ENCODE measurements at places on chromosomes 5 and 9.

DNA sequence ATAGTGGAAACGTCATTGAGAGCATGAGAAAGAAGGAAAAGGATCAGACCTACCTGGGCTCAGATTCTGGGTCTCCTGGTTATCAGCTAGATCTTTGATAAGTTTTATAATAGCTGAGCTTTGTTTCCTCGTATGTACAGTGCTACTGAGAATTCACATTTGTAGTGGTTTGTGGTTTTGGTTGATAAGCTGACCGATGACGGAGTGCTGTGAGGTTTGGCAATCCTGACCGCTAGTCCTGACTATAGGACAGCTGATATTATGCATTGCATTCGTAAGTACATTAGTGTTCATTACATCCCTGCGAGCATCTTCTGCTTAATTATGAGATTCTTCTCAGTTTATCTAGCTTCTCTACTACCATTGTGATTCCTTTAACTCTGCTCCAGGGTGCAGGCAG is 190.7 kb upstream of the SLC27A6 start:
- no peak for DNase-seq

DNA sequence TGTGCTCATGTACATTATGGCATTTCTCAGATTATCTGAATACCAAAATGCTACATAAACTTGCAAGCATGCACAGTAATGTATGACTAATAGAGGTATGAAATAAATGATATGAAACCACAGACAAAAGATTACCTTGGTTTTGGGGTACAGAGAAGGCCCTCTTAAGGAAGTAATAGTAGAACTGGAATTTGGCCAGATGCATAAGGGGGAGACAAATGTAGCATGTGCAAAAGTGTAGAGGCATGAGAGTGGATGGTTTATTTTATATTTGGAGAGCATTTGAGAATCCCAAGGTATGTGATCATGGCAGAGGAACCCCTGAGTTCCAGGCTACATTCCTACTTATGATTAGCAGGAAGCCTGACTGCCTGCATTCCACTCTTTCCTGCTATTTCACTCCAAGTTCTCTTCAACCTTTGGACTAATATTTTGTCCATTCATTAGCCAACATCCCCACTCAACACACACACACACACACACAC is 74.2 kb downstream of the MAMDC2 start:
- DNase-seq = no peak

- DNase-seq = no peak
These were observed 35.2 kb upstream of the GLDC start for GRCh38 chr9:6680797-6681146.

DNA sequence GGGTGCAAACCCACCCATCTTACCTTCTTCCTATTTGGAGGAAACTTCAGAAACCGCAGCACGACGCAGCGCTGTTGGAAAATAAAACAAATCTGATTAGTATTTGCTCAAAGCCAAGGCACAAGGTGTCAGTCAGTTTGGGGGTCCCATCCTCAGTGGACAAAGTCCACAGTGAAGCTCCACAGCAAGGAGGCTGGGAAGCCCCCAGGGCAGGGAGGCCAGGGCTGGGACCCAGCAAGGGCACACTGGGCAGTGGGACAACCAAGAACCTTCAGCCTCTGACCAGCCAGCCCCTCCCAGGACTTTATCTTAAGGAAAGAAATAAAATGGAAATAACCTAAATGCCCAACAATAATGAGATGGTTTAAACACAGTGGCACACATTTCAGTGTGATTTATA is 11.3 kb downstream of the IPPK start:
- DNase-seq = no peak

GRCh38 chr5:451587-452458 is 8.8 kb downstream of the EXOC3 start:
- no peak for DNase-seq

DNA sequence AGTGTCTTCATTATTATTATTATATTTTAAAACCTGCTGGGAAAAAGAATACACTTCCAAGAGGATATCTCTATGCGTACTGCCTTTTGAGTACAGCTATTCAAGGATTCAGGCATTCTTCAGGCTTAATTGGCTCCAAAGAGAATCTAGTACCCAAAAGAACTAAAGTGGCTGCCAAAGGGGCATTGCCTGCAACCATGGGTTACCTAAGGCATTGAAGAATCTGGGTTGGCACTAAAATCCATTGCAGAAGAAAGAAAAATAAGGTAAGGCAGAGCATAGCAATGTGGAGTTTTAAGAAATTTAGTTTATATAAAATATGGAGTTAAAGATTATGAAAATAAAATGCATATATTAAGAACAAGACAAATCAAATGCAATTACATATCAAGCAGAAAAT is 223.5 kb downstream of the TMEM161B start:
- no peak for DNase-seq

GRCh38 chr9:37412431-37413151 is 9.9 kb upstream of the GRHPR start:
- no peak for DNase-seq

- no peak for DNase-seq
These were observed 737 bp downstream of the RNF180 start for GRCh38 chr5:64166201-64166959.

GRCh38 chr9:13804532-13804931 is 509.4 kb downstream of the NFIB start:
- no peak for DNase-seq

DNA sequence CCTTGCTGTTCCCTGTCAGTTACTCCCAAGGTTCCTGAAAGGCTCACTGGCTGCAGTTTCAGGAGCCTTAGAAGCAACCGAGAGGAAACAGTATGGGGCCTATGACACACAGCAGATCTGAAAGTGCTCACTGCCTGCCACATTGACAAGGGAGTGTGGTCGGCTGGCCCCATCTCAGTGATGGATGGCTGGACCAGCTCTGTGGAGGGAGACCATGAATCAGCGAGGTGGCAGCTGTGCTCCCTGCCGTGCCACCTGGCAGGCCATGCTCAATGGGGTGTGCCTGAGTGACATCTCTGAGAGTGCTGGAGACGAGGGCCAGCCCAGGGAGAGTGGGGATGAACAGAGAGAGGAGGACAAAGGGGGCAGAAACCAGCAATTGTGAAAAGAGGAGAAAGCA is 49.1 kb downstream of the DOCK2 start:
- no peak for DNase-seq

DNA sequence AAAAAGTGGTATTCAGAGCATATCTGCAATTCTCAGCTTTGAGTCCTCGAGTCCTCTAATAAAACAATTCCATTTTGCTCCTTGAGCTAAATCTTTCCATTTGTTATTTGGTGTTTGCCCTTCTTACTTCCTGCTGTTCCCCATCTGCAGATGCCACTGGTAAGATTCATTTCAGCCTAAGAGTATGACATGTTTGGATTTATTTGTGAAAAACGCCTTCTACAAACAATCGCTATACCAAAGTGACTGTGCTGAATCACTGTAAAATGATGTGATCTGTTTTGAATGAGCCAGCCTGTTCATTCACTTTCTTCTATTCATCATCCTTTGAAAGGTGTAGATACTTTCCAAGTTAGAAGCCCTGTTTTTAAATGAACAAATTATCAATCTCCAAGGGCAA is 27.7 kb downstream of the KCTD16 start:
- no peak for DNase-seq

DNA sequence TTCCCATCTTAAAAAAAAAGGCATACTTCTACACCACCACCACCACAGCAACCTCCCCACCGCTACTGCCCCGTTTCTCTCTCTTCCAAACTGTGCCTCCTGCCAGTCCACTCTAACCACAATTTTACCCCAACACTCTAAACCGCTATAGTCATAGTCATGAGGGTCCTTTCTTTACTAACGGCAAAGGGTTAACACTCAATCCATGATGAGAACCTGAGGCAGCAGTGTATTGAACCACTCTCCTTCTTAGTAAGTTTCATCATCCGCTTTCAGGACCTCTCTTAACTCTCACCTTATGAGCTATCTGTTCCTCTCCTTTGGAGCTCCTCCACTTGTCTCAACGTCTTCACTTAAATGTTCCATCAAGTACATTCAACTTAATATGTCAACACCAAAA is 34.0 kb downstream of the IDNK start:
- no peak for DNase-seq

- no peak for DNase-seq
These were observed 746.7 kb upstream of the C9orf72 start for GRCh38 chr9:28319981-28320380.

GRCh38 chr5:60651872-60652620 is 47.9 kb downstream of the DEPDC1B start:
- no peak for DNase-seq

- DNase-seq = no peak
These were observed 17.0 kb downstream of the NIPSNAP3B start for GRCh38 chr9:104780796-104781395.

- DNase-seq = peak; percentile 60
These were observed 24.6 kb downstream of the GFPT2 start for GRCh38 chr5:180328296-180329137.

DNA sequence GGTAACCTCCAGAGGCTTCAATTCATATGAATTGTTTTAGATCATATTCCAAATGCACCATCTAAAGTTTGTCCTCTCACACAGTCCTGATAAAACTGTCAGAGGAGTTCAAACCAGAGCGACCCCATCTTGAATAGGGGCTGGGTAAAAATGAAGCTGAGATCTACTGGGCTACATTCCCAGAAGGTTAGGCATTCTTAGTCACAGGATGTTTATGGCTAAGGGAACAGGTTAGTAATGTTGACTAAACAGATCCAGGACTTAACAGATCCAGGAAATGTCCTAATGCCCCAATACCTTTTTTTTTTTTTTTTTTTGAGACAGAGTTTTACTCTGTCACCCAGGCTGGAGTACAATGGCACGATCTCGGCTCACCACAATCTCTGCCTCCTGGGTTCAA is 192.6 kb upstream of the PRDM9 start:
- no peak for DNase-seq

GRCh38 chr9:69027355-69028097 is 8.0 kb upstream of the FXN start:
- DNase-seq = peak; percentile 60

DNA sequence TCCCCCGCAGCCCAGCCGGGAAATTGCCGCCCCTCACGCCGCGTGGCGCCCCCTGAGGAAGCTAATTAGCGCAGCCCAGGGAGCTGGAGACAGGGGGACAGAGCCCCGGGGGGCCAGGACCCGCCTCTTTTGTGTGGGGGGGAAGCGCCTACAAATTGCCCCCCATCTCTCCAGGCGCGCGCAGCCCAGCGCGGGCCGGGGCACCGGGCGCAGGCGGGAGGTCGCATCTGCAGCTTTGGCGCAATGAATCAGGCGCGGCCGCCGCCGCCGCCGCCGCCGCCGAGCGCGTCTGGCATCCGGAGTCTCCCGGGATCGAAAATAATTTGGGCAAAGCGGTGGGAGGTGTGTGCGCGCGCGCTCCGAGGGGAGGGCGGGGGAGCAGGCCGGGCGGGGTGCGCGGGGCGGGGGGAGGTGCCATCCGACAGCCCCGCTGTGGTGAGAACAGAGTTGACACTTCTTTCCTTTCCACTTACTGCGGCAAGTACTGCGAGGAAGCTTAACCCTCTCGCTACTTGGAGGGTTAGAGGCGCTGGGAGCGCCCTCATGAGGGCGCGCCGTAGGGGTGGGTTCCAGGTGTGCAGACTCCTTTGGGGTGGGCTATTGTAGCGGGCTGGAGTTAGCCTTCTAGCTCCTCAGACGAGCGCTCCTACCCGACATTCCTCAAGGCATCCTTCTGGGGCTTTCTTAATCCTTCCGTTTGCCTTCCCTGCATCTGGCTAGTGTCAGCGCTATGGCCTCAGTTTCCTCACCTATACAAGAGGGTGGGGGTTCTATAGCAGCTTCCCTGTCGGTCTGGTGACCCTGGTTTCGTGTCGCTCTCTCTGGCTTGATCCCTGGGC is 63.1 kb downstream of the CXXC5 start:
- peak; percentile 15 for DNase-seq

- DNase-seq = no peak
These were observed 56.9 kb downstream of the ASS1 start for GRCh38 chr9:130501639-130502038.

- no peak for DNase-seq
These were observed 88.2 kb upstream of the OSMR start for GRCh38 chr5:38757451-38758245.

GRCh38 chr9:108953983-108954574 is 19.9 kb downstream of the ABITRAM start:
- peak; percentile 40 for DNase-seq

DNA sequence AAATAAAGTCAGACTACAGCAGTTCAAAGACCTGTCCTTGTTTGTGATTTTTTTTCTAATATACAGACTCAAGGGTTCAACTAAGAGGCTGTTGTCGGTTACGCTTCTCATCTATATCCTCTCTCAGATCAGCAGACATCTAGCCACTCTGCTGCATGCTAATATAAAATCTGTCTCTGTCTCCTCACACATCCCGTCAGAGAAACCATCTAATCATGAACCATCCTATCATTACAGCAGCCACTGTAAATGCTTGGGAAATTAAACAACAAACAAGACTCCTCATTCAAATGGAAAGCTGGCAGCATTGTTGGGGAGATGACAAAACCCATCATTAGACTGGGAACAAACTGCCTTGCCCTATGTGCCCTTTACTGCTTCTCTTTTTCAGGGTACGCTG is 94.8 kb downstream of the SEMA5A start:
- DNase-seq = no peak

GRCh38 chr9:128523199-128523925 is 18.8 kb downstream of the GLE1 start:
- no peak for DNase-seq

- no peak for DNase-seq
These were observed 159.9 kb upstream of the WWC1 start for GRCh38 chr5:168131519-168131918.

GRCh38 chr5:151902215-151902614 is 22.4 kb downstream of the GLRA1 start:
- no peak for DNase-seq

GRCh38 chr5:53080271-53080670 is 29.3 kb downstream of the MOCS2 start:
- DNase-seq = no peak

DNA sequence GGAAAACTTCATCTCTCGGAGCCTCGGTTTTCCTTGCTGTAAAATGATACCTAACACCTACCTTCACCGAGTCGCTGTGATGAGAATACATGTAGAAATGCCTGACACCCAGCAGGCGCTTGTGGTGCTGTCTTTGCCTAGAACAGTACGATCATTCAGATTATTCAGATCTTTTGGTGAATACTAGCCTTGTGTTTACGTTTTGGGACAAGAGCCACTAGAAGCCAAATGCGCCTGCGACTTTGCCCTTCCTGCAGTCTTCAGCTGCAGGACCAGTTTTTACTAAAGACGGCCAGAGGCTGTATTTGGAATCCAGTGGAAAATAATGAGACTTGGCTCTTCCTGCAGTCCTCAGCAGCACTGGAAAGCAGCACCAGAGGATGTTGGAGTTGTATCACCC is 189.6 kb downstream of the TRIO start:
- DNase-seq = no peak

DNA sequence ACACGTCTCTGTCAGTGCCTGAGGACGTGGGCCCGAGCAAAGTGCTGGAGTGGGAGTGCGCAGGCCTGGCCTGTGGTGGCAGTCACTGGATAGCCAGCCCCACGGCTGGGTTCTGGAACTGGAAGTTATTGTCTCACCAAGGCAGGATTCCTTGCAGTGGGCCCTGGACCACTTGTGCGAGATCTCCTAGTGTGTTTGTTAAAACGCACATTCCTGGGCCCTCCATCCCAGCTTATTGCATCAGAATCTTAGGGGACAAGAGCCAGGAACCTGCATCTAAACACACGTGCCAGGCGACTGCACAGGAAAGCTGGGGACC is 26.9 kb downstream of the PTPA start:
- no peak for DNase-seq

GRCh38 chr5:81852291-81853029 is 101.6 kb upstream of the SSBP2 start:
- DNase-seq = peak; percentile 21

GRCh38 chr9:86664603-86665002 is 282.7 kb downstream of the GAS1 start:
- DNase-seq = no peak

Measured in NCI-H748 treated with DMSO at 0.1 percent for 48 hours (cell line).